ENCODE measurements at places on chromosomes 7 and 10. TPM values are rescaled to one million over a fixed set of nuclear protein-coding genes. Genes with fewer than 3 reads are reported as not detected.
A peak's percentile ranks its signal among the peaks of the same experiment; 100 is the strongest.

- H3K27me3 ChIP-seq, result peaks cover 13% of the 10 kb centered on the region
- no peak for DNase-seq
- peaks cover 8% of the 10 kb centered on the region for H3K4me1 ChIP-seq
- no peak overlapping the region for H3K27ac ChIP-seq
- no peak overlapping the region for H3K4me3 ChIP-seq
- H3K36me3 ChIP-seq, result no peaks in the 10 kb centered on the region
These were observed 6.8 kb upstream of the CLDN4 start for GRCh38 chr7:73823873-73824592.

GRCh38 chr10:8346861-8347260 is 292.4 kb downstream of the GATA3 start:
- H3K4me1 ChIP-seq, result no peaks in the 10 kb centered on the region
- H3K4me3 ChIP-seq, result no peak overlapping the region
- no peaks in the 10 kb centered on the region for H3K27me3 ChIP-seq
- DNase-seq, result no peak

DNA sequence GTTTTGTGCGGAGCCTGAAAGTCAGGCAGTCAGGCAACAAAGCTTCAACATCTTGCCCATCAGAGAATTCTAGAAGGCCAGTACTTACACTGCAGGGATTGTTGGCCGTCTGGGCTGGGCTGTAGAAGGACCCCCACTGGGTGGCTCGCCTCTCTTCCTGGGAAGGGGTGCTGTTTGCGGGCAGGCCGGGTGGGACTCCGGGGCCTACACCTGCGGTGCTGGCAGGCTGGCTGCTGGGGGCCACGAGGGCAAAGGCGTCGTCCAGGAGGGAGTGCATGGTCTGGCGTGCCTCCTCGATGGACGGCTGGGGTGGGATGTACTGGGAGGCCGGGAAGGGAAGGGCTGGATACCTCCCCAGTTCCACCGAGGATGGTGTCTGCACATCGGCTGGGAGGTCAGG is 63.1 kb upstream of the ATP6V0A4 start:
- DNase-seq, result no peak
- H3K27ac ChIP-seq, result no peak overlapping the region
- H3K27me3 ChIP-seq, result peaks cover 6% of the 10 kb centered on the region
- H3K4me3 ChIP-seq, result no peak overlapping the region
- peaks cover 28% of the 10 kb centered on the region for H3K36me3 ChIP-seq
- no peaks in the 10 kb centered on the region for H3K4me1 ChIP-seq

GRCh38 chr7:12403287-12404181 is at the start of gene VWDE:
Gene VWDE, minus strand, starts transcription at chr7:12403865. Its CDS starts 149 bp downstream, at chr7:12403716.
- H3K36me3 ChIP-seq, result peaks cover 2% of the 10 kb centered on the region
- H3K27me3 ChIP-seq, result no peaks in the 10 kb centered on the region
- DNase-seq, result peak; percentile 67
- H3K4me1 ChIP-seq, result no peaks in the 10 kb centered on the region

GRCh38 chr7:1569833-1570632 is at the start of gene PSMG3:
Gene PSMG3, minus strand, starts transcription at chr7:1570032. Its CDS starts 693 bp downstream, at chr7:1569339.
- peaks cover 24% of the 10 kb centered on the region for H3K4me1 ChIP-seq
- H3K27ac ChIP-seq, result peak within 1 kb of the TSS; percentile 92
- peak within 1 kb of the TSS; percentile 91 for H3K4me3 ChIP-seq
- peak; percentile 89 for DNase-seq
- no peaks in the 10 kb centered on the region for H3K36me3 ChIP-seq

- DNase-seq, result no peak
- H3K4me3 ChIP-seq, result no peak overlapping the region
- no peaks in the 10 kb centered on the region for H3K36me3 ChIP-seq
These were observed 29.1 kb downstream of the INPP5F start for GRCh38 chr10:119754936-119755335.

GRCh38 chr10:114917927-114918672 is 19.9 kb upstream of the TRUB1 start:
- no peak overlapping the region for H3K4me3 ChIP-seq
- no peak for DNase-seq
- H3K4me1 ChIP-seq, result peaks cover 10% of the 10 kb centered on the region
- H3K27ac ChIP-seq, result no peak overlapping the region
- no peaks in the 10 kb centered on the region for H3K36me3 ChIP-seq
- no peaks in the 10 kb centered on the region for H3K27me3 ChIP-seq

DNA sequence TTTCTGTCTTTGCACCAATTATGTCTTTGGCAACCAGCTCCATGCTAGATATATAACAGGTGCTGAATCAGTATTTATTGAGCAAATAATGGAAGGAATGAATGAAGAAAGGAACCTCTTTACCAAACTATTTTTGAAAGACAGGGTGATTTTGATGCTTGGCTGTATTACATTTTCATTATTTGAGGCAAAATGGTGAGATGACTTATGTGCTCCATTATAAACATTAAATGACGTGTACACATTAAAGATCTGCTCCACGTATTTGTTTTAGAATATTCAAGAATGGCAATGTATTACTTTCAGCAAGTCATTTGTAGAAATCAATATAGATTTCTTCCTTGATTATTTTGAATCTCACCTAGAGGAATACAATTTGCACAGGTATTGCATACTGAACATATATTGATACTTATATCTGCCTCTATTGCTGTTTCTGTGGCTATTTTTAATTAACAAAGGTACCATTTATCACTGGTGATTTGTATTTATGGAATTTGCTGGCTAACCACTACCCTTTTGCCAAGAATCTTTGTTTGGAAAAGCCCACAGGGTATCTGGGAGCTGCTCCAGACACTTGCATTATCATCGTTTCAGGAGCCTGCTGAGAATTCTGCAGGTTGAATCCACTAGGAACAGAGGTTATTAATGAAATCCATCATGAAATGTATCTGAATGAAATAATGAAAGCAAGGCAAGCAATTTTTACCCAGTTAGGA is 92.2 kb downstream of the SEMA3C start:
- H3K4me3 ChIP-seq, result no peak overlapping the region
- H3K27ac ChIP-seq, result no peak overlapping the region

DNA sequence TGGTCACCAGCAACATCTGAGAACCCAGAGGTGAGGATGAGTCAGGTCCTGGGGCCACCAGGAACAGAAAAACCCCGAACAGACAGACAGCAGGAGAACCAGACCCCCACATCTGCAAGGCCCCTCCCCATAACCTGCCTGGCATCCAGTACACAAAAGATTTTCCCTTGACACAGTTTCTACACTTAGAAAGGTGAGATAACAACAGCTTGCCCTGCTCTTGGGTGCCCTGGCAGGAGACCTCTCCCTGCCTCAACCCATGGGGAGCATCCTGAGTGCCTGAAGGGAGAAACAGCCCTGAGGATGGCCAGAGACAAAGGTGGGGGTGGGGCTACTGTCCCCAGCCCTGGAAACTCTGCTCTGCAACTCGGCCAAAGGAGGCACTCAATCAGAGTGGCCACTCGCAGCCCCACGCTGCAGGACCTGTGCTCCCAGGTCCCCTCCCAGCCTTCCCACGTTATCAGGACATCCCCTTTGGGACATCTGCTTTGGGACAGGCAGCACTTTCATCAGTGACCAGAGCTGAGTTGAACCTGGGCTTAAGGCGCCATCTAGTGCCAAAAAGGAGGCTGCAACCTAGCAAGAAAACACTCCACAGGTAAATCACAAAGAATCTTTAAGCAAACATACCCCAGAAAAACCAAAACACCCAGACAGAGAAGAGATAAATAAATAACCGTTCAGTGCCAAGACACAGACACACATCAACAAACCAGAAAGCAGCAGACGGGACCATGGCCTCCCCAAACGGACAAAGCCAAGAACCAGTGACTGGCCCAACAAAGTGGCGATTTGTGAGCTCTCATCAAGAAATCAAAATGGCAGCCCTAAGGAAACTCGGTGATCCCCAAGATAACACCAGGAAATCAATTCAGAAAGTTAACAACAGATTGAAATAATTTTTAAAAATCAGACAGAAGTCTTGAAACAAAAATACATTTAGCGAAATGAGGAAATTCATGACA is 233.7 kb downstream of the PTPRN2 start:
- no peak overlapping the region for H3K27ac ChIP-seq
- peak; percentile 53 for DNase-seq
- peaks cover 22% of the 10 kb centered on the region for H3K36me3 ChIP-seq
- H3K4me1 ChIP-seq, result peaks cover 8% of the 10 kb centered on the region
- H3K4me3 ChIP-seq, result no peak overlapping the region

DNA sequence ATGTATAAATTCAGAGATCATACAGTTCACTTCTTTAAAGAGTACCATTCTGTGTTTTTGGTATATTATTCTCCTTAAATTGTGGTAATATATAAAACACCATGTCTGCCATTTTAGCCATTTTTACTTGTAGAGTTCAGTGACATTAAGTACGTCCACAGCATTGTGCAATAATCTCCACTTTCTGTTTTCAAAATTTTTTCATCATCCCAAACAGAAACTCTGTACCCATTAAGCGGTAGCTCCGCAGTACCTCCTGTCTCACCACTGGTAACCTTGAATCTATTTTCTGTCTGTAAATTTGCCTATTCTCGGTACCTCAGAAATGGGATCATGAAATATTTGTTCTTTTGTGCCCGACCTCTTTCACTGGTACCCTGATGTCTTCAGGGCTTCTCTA is 60.3 kb downstream of the CAMK1D start:
- peaks cover 2% of the 10 kb centered on the region for H3K27me3 ChIP-seq
- peaks cover 5% of the 10 kb centered on the region for H3K36me3 ChIP-seq
- no peaks in the 10 kb centered on the region for H3K4me1 ChIP-seq
- H3K4me3 ChIP-seq, result no peak overlapping the region
- DNase-seq, result no peak
- H3K27ac ChIP-seq, result no peak overlapping the region

The IDI2 gene
- not detected for total RNA-seq

The VWA2 gene
- not detected for total RNA-seq

The RNF133 gene
- total RNA-seq, result not detected

Measured in glutamatergic neuron (in vitro differentiated cells).